ENCODE measurements at places on chromosomes 16 and 17.
A peak's percentile ranks its signal among the peaks of the same experiment; 100 is the strongest.

DNA sequence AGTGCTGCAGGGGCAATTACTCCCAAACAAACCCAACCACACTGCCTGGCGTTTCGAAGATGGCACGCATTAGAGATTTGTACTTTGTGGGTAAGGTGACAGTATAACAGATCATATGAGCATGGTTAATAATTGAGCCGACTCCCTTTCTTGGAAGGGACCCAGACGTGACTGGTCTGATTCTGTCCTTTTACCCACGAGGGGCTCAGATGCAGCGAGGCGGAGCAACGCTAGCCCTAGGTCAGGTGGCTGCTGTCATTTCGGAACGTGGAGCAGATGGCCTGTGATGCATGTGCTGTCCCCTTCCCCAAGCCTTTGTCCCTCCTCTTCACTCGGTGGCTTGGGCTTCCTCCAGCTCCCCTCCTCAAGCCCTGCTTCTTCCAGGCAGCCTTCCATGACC is 84.2 kb downstream of the SNX29 start:
- no peak for DNase-seq

GRCh38 chr17:3647769-3648555 is 11.4 kb downstream of the CTNS start:
- peak; percentile 69 for DNase-seq

DNA sequence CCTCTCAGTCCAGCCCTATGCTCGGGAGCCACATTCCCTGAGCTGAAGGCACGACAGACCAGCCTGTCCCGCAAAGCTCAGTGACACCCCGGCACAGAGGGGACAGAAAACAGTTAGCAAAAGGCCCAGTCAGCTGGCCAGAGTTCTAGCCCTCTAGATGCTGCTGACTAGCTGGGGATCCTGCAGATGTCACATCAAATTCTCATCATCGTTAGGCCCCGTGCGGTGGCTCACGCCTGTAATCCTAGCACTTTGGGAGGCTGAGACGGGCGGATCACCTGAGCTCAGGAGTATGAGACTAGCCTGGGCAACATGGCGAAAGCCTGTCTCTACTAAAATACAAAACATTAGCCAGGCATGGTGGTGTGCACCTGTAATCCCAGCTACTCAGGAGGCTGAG is 17.2 kb downstream of the UBE2O start:
- DNase-seq = no peak

- DNase-seq = no peak
Measured at GRCh38 chr16:77897129-77897437, 108.7 kb downstream of the VAT1L start.

DNA sequence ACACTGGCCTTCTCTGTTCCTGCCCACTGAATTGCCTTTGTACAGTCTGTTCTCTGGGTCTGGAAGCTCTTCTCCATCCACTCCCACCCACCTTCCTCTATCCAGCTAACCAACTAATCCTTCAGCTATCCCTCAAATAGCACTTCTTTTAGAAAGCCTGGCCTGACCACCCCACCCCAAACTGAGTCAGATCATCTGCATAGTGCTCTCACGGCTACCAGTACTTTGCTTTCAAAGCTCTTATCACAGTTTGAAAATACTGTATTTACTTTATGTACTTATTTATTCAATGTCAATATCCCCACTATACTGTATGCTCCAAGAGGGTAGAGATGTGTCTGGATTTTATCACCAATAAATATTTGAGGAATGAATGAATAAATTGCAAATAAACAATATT is 4.5 kb upstream of the CLDN7 start:
- no peak for DNase-seq

- no peak for DNase-seq
Measured at GRCh38 chr16:4257646-4258556, 14.9 kb downstream of the TFAP4 start.

DNA sequence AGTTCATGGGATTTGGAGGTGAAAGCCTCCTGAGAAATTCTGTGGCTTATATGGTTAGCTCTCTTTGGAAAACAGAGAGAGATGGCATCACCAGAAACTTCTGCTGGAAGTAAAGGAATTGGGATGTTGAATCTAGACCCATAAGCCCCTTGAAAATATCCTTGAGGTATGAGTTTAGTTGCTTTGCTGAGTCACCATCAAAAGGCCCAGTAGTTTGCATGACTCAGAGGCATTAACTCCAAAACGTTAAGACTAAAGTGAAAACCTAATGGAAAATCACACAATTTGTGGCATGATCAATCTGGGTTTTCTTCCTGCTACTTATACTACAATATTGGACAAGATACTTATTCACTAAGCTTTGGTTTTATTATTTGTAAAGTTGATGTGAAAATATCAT is 349.2 kb upstream of the SALL1 start:
- DNase-seq = no peak

DNA sequence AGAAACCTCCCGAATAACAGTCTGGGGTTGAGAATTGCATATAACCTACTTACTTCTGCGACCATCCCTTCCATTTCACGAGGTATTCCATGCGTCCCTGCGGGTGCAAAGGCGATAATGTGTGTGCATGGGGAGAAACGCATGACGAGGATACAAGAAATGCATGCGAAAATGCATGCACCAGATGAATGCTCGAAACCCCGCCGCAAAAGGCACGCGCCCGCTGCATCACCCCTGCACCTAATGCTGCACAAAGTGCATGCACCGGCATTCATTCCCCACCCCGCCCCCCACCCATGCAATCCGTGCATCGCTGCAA is 474 bp downstream of the CBX8 start:
- no peak for DNase-seq

- no peak for DNase-seq
Measured at GRCh38 chr17:48738424-48738802, 9.9 kb upstream of the HOXB13 start.

DNA sequence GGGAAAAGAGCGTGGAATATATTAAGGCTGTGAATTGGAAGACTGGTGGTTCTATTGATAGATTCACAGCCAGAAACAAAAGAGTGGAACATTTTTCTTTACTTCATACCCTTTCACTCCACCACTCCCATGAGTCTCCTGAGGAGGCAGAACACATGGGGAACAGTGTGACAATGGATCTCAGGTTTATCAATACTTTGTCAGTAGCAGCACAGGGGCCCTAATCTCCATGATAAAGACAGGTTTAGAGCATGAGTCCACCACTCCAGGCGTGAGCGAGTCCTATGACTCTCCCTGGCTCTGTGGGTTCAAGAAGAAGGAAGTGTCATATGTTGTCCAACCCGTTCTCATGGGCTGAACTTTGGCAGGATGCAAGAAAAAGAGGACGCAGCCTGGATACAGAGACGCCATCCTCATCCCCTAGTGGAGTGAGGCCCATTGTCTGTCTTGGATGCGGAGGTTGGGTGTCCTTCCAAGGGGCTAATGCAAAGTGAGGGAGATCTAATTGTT is 361.2 kb downstream of the TMEM114 start:
- no peak for DNase-seq

DNA sequence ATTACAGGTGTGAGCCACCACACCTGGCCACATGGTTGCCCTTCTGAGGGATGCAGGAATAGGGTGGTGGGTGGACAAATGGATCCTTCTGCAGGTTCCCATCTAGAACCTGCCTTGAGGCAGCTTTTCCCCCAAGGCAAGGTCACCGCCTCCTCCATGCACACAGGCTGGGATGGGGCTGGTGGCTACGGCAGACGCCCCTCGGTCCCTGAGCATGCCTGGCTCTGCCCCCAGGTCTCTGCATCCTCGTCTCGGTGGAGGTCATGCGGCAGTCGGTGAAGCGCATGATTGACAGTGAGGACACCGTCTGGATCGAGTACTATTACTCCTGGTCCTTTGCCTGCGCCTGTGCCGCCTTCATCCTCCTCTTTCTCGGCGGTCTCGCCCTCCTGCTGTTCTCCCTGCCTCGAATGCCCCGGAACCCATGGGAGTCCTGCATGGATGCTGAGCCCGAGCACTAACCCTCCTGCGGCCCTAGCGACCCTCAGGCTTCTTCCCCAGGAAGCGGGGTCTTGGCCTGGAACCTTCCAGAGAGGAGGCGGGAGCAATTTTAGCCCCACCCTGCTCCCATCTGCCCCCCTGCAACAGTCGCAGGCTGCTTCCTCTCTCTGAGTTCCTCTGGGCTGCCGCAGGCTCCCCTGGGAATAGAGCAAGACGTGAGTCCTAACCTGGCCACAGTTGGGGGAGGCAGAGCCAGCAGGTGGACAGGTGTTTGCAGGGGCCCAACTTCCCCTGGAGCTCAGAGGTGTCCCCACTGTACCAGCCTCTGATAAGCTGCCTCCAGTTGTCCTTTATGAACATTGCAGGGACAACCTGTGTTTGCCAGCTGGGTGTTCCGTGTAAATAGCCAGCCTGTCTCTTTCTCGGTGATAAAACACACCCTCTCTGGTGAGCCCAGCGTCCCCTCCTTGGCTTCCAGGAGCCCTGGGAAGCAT is 11.7 kb downstream of the CACNG1 start:
- no peak for DNase-seq

DNA sequence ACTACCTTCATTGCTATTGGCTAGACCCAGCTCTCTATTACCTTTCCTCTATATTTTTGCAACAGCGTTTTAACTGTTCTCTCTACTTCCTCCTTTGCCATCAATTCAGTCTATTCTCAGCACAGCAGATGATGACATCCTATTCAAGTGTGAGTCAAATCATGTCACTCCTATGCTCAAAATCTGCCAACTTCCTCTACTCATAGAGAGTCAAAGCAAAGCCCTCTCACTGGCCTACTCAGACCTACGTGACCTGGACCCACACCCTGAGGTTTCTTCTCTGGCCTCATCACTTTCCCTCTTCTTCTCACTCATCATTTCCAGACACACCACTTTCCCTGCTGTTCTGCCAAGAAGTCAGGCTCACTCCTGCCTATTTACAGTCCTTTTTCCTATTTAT is 289.0 kb upstream of the AXIN2 start:
- DNase-seq = peak; percentile 18

GRCh38 chr17:14118951-14119350 is 49.6 kb downstream of the COX10 start:
- no peak for DNase-seq

- peak; percentile 99 for DNase-seq
Measured at GRCh38 chr17:62778990-62779681, 29.0 kb downstream of the MARCHF10 start.

- DNase-seq = no peak
Measured at GRCh38 chr16:87246269-87247065, 70.7 kb downstream of the C16orf95 start.

- no peak for DNase-seq
Measured at GRCh38 chr16:79625738-79626137, 25.2 kb upstream of the MAF start.

DNA sequence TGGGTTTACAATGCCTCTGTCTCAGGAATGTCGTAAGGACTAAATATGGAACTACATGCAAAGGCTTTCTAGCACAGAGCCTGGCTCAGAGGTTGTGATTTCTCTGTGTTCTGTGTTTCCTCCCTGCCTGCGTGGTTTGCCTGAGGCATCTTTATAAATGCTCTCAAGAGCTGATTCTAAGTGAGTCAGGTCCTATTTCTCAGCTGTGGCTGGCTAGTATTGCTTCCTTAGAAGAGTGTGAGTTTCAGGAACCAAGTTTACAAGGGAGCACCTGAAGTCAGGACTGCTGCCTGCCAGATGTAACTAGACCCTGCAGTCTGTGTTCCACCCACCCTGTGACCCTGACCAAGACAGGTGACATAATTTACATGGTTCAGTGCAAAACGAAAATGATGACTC is 8.0 kb upstream of the CCL1 start:
- DNase-seq = peak; percentile 67

DNA sequence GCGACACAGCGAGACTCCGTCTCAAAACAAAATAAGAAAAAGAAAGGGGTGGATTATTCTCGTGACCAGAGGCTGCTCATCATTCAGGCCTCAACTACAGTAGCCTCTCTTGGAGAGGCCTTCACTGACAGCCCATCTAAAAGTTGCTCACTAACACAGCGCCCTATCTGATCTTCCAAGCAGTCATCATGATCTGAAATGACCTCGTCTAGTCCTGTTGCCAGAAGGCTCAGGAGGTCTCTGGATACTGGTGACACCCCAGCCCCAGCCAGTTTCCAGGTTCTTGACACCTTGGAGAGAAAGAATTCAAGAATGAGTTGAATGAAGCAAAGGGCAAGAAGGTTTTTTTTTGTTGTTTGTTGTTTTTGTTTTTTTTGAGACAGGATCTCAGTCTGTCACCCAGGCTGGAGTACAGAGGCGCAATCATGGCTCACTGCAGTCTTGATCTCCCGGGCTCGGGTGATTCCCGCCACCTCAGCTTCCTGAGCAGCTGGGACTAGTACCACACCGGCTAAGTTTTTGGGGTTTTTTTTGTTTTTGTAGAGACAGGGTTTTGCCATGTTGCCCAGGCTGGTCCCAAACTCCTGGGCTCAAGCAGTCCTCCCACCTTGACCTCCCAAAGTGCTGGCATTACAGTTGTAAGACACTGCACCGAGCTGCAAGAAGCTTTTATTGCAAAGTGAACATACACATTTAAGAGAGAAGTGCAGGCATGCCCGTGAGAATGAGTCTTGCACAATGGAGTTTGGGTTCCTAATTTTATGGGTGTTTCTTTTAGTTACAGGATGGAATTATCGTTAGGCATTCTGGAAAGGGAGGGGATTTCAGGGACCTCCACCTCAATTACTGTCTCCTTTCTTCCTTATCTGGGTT is 2.7 kb upstream of the ZC3H7A start:
- DNase-seq = no peak

DNA sequence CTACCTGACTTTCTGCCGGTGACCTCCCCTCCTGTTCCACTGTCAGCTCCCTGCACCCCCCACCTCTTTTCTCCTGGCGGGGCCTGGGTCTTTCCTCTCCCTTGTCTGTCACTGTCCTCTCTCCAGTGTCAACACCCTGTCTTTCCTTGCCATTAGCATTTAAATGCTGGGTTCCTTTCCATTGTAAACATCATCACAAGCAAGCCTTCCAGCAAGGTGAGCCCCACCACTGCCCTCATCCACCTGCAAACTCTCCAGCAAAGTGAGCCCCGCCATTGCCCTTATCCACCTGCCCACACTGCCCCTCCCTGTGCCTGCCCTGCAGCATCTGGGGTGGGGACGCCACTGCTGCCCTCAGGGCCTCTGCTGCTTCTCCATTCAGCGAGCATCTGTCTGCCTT is 195.0 kb downstream of the ENGASE start:
- DNase-seq = no peak

DNA sequence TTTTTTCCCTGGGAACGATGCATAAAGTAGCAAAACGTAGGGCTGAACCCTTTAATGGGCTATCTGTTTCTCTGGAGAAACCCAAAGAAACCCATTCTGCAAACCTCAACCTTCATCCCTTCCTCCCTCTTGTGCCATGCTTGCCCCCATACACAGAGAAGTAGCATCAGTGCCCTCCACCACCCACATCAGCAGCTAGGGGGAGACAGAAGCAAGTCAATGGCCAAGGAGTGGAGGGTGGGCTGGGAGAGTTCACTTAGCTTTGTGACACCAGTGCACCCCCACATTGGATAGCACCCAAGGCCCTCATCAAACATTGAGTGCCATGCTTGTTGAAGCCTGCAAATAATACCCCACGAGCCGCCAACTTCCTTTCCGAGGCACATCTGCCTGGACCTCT is 282.4 kb downstream of the ABCC12 start:
- peak; percentile 15 for DNase-seq
